Uterus (tissue), 4 donors: ENCODE measurements at places on chromosomes 3 and 15.

- no peak overlapping the region for H3K27ac ChIP-seq
- H3K4me1 ChIP-seq, result no peaks in the 10 kb centered on the region
- no peak for DNase-seq
- H3K36me3 ChIP-seq, result no peaks in the 10 kb centered on the region
- H3K27me3 ChIP-seq, result no peaks in the 10 kb centered on the region
Observed at GRCh38 chr3:108209579-108209978, 12.6 kb downstream of the IFT57 start.

- no peak overlapping the region for H3K4me3 ChIP-seq
- H3K27me3 ChIP-seq, result no peaks in the 10 kb centered on the region
- no peaks in the 10 kb centered on the region for H3K4me1 ChIP-seq
- no peak overlapping the region for H3K27ac ChIP-seq
- no peak for DNase-seq
- H3K36me3 ChIP-seq, result no peaks in the 10 kb centered on the region
Observed at GRCh38 chr15:99931703-99932603, 198.7 kb upstream of the LYSMD4 start.

GRCh38 chr3:37198996-37199395 is 24.6 kb upstream of the LRRFIP2 start:
- no peaks in the 10 kb centered on the region for H3K4me1 ChIP-seq
- no peaks in the 10 kb centered on the region for H3K27me3 ChIP-seq

GRCh38 chr3:39548282-39548681 is 80.8 kb downstream of the MOBP start:
- H3K4me1 ChIP-seq, result no peaks in the 10 kb centered on the region
- H3K4me3 ChIP-seq, result no peak overlapping the region
- no peak for DNase-seq
- no peaks in the 10 kb centered on the region for H3K27me3 ChIP-seq
- H3K27ac ChIP-seq, result no peak overlapping the region

DNA sequence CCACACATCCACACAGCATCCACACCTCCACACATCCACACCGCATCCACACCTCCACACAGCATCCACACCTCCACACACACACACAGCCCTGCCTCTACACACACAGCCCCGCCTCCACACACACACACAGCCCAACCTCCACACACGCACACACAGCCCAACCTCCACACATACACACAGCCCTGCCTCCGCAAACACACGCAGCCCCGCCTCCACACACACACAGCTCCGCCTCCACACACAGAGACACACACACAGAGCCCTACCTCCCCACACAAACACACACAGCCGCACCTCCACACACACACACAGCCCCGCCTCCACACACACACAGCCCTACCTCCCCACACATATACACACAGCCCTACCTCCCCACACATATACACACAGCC is 4.7 kb downstream of the MESP1 start:
- H3K27ac ChIP-seq, result no peak overlapping the region
- no peak overlapping the region for H3K4me3 ChIP-seq
- no peaks in the 10 kb centered on the region for H3K27me3 ChIP-seq
- no peaks in the 10 kb centered on the region for H3K36me3 ChIP-seq
- DNase-seq, result no peak

- no peak overlapping the region for H3K4me3 ChIP-seq
- H3K27me3 ChIP-seq, result no peaks in the 10 kb centered on the region
- DNase-seq, result no peak
- H3K27ac ChIP-seq, result no peak overlapping the region
- no peaks in the 10 kb centered on the region for H3K36me3 ChIP-seq
Observed at GRCh38 chr3:61530355-61530754, 31.0 kb upstream of the PTPRG start.

GRCh38 chr15:73637527-73637926 is 4.3 kb upstream of the NPTN start:
- no peak overlapping the region for H3K27ac ChIP-seq
- H3K4me1 ChIP-seq, result peaks cover 6% of the 10 kb centered on the region
- no peaks in the 10 kb centered on the region for H3K27me3 ChIP-seq
- H3K36me3 ChIP-seq, result no peaks in the 10 kb centered on the region
- no peak overlapping the region for H3K4me3 ChIP-seq
- no peak for DNase-seq

DNA sequence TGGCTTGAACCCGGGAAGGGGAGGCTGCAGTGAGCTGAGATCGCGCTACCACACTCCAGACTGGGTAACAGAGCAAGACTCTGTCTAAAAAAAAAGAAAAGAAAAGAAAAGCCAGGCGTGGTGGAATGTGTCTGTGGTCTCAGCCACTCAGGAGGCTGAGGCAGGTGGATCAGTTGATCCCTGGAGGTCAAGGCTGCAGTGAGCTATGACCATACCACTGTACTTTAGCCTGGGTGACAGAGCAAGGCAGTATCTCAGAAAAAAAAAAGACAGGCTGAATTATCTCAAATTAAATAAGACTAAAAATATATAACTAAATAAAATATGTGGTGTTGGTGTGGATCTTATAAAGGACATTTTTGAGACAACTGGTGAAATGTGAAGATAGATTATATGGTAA is 20.6 kb downstream of the SMARCC1 start:
- H3K4me1 ChIP-seq, result no peaks in the 10 kb centered on the region
- no peak overlapping the region for H3K4me3 ChIP-seq
- DNase-seq, result no peak

- H3K4me3 ChIP-seq, result no peak overlapping the region
- H3K27me3 ChIP-seq, result no peaks in the 10 kb centered on the region
- H3K4me1 ChIP-seq, result no peaks in the 10 kb centered on the region
- DNase-seq, result no peak
- no peaks in the 10 kb centered on the region for H3K36me3 ChIP-seq
Observed at GRCh38 chr15:98382139-98382538, 266.2 kb upstream of the IGF1R start.

DNA sequence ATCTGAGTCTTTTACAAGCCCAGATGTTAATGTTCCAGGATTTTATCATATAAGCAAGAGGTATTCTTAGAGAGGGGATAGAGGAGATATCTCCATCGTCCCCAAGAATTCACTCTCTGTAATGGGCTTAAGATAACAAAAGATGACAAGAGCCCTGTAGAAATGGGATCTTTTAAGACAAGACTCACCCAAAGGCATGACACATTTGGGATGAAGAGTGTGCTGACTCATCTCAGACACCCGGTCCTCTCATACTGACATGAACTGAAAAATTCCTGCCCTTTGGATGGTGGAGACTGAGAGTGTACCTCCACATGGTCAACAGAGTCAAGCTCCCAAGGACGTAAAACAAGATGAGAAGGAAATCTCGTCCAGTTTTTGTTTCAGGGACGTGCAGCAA is 11.0 kb downstream of the LEKR1 start:
- no peak overlapping the region for H3K4me3 ChIP-seq
- H3K4me1 ChIP-seq, result no peaks in the 10 kb centered on the region
- no peaks in the 10 kb centered on the region for H3K36me3 ChIP-seq
- no peaks in the 10 kb centered on the region for H3K27me3 ChIP-seq

- H3K4me3 ChIP-seq, result no peak overlapping the region
- H3K27ac ChIP-seq, result no peak overlapping the region
- H3K36me3 ChIP-seq, result no peaks in the 10 kb centered on the region
- H3K27me3 ChIP-seq, result no peaks in the 10 kb centered on the region
- DNase-seq, result no peak
Observed at GRCh38 chr3:193890016-193890897, 245.7 kb upstream of the HES1 start.

DNA sequence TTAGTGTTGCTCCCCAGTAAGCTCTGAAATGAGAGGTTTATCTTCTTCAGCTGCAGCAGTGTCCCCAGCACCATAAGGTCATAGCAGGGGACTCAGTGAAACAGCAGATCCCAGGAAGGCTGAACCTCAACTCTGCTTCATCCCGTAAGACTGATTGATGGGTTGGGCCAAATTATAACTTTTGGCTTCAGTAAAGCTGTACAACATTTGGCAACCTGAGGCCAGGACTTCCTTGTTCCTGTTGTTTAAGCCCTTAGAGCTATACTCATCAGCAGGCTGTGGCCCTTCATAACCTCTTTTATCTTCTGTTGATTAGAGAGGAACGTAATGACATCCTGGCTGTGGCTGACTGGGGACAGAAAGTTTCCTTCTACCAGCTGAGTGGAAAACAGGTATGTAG is 29.0 kb downstream of the IFT122 start:
- H3K27me3 ChIP-seq, result no peaks in the 10 kb centered on the region
- no peak for DNase-seq
